ENCODE measurements at places on chromosomes 7 and 10.

DNA sequence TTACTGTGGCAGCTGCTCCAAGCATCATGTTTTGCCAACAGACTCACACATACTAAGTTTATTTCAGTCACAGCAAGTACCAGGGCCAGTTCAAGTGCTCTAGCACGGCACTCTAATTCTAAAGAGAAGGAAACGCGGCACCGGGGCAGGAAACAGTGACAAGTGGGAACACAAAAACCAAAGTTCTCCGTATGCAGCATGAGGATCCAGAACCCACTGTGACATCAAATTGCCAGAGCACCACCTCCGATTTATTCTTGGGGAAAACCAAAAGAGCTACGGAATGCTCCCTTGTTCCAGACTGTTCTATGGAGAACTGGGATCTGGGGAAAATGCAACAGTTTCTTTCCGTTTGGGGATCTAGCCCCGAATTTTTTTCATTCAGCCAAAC is 448 bp upstream of the PTER start:
- no peak for DNase-seq

DNA sequence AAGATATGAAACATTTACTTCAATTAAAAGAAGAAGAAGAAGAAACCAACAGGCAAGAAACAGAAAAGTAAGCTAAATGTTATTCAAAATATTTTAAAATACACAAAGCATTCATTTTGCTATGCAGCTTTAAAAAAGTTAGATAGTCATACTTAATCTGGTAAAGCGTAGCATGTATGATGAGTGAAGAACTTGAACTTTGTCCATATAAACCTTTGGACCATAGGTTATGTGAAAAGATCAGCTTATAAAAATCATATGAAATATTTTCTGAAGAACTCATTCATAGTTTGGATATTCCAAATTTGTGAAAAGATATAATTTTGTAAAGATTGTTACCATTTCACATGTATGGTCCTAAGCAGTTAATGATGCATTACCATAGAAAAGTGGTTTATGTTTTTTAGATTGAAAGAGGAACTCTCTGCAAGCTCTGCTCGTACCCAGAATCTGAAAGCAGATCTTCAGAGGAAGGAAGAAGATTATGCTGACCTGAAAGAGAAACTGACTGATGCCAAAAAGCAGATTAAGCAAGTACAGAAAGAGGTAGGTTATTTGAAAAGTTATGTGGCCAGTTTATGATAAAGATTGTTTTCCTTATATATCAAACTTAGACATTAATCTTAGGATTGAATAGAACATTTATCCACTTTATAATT is 37.3 kb downstream of the KIF20B start:
- peak; percentile 26 for DNase-seq

DNA sequence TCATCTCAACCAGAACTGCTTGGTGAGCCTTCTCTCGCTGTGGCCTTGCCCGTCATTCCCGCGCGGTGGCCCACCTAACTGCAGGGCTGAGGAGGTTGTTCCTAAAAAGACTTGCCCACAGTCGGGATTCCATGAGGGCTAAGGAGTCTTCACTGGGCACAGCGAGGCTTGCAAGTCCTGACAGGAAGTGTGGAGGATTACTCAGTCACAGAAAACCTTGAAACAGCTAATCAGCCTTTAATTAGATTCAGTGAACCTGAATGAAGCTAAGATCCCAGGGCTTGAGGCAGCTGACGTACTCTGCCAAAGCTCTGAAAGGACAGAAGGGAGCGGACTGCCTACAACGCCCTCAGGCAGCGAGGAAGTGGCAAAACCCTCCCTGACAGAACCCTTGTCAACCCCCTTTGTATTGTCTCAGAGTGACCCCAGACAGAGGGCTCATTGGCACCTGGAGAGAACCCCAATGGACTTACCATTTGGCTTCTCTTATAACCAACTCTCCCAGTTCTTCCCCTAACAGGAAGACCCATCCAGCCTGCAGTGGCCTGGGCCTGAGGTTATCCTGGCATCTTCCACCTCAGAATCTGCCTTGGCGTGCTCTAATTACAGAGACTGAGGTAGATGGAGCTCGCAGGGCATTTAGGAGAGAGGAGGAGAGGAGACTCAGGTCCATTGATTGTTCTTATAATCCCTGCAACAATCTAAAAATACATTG is 2.5 kb upstream of the LAMB4 start:
- peak; percentile 27 for DNase-seq

DNA sequence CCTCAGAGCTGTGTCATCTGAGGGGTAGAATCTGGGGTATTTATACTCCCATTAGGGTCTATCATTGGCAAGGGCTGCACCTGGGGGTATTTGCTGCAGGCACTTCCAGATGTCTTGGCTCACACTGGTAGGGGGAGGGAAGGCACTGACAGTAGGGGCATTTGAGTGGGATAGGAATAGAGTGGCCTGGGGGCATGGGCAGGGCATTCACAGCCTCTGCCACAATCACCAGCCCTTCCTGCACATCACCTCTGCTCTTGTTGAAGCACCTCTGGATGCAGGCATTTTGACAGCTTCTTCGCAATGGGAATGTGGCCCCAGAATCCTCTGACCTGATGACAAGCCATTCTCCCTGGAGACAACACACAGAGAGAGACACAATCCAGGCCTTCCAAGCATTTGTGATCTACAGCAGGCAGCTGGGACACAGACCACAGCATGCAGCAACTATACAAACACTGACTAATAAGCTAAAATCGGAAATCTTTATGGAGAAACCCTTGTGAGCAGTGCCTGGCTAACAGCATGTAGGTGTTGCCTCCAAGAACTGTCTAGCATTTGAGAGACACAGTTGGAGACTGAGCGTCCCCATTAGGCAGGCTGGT is 178.5 kb downstream of the KCNMA1 start:
- no peak for DNase-seq

DNA sequence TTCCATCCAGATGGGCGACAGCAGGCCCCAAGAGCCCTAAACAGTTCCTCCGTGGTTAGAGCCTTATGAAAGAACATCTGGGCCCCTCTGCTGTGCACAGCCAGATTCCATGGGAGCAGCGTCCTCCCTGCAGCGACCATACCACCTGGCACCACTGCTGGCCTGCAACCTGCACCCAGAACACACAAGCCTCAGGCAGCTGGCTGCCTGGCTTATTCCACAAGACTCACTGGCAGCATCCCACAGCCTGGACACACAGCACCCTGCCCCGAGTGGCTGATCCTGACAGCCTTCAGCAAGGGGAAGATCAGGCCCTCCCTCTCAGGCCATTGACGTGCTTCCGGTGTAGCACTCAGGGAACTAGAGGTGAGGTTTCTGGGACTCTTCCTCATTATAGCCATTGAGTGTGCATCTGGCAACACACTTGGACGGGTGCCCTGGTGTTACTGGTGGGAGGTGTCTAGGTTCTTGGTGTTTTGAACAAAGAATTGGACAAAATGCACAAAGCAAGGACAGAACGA is 33.7 kb upstream of the ERCC6 start:
- no peak for DNase-seq

DNA sequence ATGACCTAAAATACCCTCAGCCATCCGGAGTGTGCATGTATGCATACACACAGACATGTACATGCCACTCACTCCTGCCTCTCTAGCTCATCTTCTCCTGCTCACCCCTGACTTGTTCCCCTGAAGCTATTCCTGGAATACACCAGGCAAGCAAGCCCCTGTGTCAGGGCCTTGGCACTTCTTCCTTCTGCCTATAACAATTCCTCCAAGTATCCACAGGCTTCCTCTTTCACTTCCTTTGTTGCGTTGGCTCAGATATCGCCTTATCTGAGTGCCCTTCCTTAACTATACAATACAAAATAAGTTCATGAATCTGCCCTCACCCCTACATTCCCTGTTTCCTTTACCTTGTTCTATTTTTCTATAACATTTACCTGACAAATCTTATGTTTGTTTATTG is 88.8 kb downstream of the NOD1 start:
- no peak for DNase-seq

GRCh38 chr7:52995676-52996075 is 39.8 kb upstream of the POM121L12 start:
- DNase-seq = no peak

DNA sequence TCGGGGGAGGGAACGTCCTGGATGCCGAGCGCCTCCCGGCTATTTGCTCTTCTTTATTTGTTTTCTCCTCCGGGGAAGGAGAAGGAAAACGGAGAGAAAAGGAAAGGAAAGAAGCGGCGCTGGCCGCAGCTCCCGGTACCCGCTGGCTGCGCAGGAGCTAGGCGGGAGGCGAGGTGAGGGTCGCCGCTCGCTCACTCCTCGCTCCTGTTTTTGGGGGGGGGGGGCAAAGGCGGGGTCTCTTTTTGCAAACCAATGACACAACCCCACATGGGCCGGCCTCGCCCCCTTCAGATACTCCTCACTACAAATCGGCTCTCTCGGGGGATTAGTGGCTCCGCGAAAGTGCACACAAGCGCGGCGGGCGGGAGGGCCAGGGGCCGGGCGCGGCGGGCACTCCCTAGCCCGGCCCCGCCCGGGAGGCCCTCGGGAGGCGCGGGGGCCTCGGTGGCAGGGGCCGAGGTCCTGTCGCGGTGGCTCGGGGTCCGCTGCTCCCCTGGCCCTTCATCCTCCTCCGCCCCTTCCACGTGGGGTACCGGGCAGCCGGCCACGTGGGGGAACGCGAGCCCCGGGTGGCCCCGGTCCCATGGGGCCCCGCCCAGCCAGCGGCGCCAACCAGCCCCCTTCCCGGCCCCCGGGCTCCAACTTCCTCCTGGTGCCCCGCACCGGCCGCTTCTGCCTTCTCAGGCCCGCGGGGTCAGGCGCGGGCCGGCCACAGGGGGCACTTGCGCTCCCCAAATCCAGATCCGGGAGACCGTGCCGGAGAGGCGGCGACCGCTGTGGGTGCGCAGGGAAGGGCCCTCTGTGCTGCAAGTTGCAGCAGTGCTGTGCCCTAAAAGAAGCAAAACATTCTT is 718 bp upstream of the CTBP2 start:
- peak; percentile 92 for DNase-seq

GRCh38 chr7:156752367-156753228 is 112.0 kb downstream of the RNF32 start:
- DNase-seq = peak; percentile 83

DNA sequence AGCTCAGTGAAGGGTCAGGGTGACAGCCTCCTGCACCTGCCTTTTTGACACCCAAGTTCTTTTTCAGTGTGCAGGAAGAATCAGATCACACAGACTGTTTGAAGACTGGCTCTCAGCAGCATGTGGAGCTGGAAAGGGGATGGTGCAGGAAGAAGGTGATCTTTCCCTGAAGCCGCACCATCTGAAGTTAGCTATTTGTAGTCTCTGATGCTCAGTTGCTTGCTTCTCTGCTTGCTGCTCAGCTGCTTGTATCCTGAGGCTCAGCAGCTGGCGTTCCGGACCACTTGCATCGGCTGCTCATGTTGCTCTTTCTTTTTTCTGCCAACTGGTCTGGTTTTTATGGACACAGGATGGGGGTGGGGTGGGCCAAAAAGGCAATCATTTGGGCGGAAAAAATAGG is 15.8 kb upstream of the DNMBP start:
- no peak for DNase-seq

DNA sequence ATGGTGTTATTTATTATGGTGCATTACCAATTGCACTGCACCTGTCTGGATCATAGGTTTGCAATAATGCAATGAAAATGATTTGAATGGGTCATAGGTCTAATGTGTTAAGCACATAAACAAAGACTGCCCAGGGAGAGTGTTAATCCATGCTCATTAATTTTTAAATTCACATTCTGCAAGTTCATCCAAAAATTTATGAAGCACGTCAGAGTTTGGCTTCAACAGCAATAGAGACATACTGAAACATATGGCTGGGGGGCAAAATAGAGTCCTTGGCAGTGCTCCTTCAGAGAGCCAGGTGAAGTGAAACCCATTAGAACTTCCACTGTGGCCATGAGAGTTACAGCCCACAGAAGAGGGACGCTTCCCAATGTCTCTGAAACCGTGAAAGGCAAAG is 441.1 kb downstream of the POM121L12 start:
- DNase-seq = no peak

DNA sequence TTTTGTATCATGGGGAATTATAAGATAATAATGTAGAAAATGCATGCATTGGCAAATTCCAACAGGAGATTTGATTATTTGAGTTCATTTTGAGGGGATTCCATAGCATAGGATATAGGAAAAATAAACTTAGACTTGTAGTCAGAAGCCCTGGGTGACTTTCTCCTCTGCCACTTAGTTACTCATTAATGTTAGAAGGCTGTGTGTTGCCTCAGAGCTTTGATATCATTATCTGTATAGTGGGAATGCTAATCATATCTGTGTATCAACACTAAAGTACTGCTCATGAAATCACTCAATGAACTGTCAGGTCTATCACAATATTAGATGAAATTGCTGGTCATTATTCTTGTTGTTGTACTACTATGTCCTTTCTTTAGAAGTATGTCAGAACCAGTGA is 23.0 kb upstream of the TEX47 start:
- DNase-seq = no peak

GRCh38 chr10:128316925-128317324 is 190.7 kb upstream of the MKI67 start:
- DNase-seq = no peak

GRCh38 chr7:151017953-151018420 is 6.3 kb downstream of the ATG9B start:
- DNase-seq = peak; percentile 42

DNA sequence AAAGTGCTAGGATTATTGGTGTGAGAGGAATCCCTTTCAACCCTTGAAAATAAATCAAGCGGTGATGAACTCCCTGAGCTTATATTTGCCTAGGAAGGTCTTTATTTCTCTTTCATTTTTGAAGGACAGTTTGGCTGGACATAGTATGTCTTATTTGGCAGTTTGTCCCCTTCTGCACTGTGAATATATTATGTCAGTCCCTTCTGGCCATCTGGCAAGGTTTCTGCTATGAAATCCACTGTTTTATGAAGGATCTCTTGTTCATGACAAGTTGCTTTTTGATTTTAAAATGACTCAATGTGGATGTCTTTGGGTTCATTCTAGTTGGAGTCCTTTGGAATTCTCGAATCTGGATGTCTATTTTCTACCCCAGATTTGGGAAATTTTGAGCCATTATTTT is 21.7 kb upstream of the MCM10 start:
- DNase-seq = no peak

GRCh38 chr10:21688009-21688332 is 153.9 kb downstream of the MLLT10 start:
- DNase-seq = no peak

- peak; percentile 92 for DNase-seq
Measured at GRCh38 chr10:3782451-3783315, 2.3 kb downstream of the KLF6 start.

DNA sequence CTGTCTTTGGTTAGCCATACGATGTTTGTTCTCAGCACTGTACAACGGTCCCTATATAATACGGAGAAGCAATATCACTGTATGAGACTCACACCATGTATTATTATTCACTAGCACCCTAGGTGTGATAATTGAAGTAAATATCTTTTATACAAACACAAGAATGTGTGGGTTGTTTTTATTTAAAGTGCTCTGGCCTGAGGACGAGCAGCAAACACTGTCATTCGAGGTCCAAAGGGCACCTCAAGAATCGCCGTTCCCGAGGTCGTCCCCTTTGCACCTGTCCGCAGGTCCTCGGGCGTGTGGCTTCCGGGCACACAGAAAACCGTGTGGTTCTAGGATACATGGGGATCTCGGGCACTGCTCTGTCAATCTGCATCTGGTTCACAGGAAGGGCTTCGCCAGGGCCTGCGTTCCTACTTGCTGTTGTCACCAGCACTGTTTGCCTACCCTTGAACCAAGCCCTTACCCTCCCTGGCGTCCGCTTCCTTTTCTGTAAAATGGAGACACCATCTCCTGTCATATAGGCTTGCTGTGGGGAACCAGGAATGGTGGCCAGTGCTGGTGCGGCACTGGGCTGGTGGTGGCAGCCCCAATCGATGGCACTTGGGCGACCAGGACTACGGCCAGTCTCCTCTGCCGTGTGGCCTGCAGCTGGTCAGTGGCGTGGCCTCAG is 28.5 kb upstream of the SH2B2 start:
- no peak for DNase-seq

GRCh38 chr10:61998937-61999336 is 97.4 kb downstream of the ARID5B start:
- no peak for DNase-seq

Measured in iris pigment epithelial cell (primary cell).